ENCODE measurements at places on chromosomes 3 and 15. TPM values are rescaled to one million over a fixed set of nuclear protein-coding genes. Genes with fewer than 3 reads are reported as not detected.

ITPKA gene
- 0.92 TPM for total RNA-seq

LIPC gene
- total RNA-seq = not detected

CPN2 gene
- not detected for total RNA-seq

TICRR gene
- 13.7 TPM for total RNA-seq

PLA2G4B gene
- total RNA-seq = 6.3 TPM

IL17RC gene
- total RNA-seq = 17.8 TPM

TMEM40 gene
- total RNA-seq = 53.3 TPM

EPHA3 gene
- 0.67 TPM for total RNA-seq

LRRC57 gene
- 29.8 TPM for total RNA-seq

DET1 gene
- total RNA-seq = 3.0 TPM

All from mammary epithelial cell (primary cell).